ENCODE measurements at places on chromosomes 3 and 15. TPM values are rescaled to one million over a fixed set of nuclear protein-coding genes. Genes with fewer than 3 reads are reported as not detected.

- DNase-seq, result no peak
Observed at GRCh38 chr3:101119535-101119934, 126.3 kb upstream of the ABI3BP start.

- DNase-seq, result no peak
Observed at GRCh38 chr3:112974178-112974517, 755 bp downstream of the CD200R1 start.

DNA sequence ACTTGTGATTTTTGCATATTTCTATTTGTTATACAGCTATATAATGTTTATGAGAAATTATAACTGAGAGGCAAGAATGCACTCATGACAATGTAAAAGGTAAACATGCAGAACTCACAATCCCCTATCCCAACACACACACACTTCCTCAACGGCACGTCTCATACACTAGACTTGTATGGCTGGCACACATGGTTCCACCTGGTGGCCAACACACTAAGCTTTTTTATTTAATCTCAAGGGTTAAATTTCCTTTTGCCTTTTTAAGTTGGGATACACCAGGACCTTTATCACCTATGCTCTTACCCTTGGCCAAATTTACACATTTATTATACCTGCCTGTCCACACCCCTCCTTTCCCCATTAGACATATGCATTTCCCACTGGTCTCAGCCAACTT is 88.6 kb upstream of the PSMD6 start:
- DNase-seq, result no peak

DNA sequence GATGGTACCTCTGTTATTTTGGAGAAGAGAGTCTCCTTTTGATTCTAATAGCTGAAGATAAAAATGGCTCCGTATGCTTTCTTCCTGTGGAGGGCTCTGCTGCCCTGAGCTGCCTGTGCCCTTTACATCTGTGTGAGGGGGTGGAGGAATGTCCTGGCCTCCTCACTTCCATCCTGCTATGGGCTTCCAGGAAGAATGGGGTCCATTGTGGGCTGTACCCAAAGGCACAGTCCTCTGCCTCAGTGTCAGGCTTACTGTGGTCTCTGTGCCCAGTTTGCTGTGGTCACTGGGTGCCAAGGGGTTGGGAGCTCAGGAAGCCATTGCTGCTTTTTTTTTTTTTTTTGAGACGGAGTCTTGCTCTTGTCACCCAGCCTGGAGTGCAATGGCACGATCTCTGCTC is 14.4 kb downstream of the DAG1 start:
- DNase-seq, result no peak

GRCh38 chr3:194273743-194274310 is 77.3 kb downstream of the CPN2 start:
- no peak for DNase-seq

DNA sequence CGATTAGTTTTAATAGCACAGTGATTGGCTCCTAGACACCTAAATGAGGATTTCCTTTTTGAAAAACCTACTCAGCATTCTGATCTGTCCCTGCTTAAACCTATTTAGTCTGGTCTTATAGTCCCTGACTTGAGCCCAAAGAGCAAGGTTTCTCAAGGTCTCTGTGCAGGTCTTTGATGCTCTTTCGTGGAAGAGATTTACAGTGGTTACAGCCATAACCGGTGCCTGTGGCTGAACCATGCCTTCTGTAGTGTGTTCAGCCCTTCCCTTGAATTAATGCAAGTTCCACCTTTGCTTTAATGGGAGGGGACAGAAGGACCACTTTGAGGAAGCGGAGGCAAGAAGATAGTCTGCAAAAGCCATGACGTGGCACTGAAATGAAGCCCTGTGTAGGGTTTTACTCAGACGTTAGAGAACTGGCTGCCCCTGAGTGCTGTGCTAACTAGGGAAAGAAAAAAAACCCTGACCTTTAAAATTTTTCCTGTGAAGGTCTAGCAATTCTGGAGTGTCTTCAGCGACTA is 43.0 kb downstream of the ZBTB38 start:
- DNase-seq, result peak; percentile 38

- DNase-seq, result no peak
Observed at GRCh38 chr3:124483915-124484470, 246.3 kb upstream of the UMPS start.

DNA sequence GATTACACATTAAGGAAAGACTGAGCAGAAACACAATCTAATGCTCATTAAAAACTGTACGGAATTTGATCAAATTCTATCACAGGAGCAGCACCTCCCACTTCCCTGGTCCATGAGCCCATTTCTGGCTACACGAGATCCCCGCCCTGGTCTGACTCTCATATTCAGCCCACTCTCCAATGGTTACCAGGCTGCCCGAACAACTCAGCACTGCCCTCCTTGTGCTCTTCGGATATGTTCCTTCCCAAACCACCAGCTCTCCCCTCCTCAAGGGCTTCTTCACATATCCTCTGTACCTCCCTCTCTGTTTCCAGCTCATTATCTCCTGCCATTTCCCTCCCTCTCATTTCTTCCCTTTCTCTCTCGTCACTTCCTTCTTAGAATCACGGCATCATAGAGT is 180.5 kb downstream of the RSL24D1 start:
- no peak for DNase-seq

DNA sequence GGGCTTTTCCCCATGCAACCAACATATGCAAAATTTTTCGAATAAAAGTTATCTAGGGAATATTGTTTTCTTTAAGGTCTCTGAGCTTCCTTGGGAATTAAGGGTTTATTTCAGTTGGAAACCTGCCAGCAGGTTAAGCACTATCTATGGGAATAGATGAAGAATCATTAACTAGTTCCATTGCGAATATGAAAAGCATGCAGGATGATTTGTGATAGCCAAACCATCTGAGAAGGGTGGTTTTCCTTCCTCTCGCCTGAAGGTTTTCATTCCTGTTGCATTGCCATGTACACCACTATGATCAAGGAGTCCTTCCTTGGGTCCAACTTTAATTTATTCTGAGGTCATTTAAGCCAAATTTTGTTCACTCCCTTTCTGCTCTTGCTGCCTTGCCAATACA is 184.9 kb downstream of the NR2F2 start:
- no peak for DNase-seq

The STRA6 gene
- not detected for polyA plus RNA-seq

GRCh38 chr3:80051602-80051962 is 283.8 kb upstream of the ROBO1 start:
- no peak for DNase-seq

DNA sequence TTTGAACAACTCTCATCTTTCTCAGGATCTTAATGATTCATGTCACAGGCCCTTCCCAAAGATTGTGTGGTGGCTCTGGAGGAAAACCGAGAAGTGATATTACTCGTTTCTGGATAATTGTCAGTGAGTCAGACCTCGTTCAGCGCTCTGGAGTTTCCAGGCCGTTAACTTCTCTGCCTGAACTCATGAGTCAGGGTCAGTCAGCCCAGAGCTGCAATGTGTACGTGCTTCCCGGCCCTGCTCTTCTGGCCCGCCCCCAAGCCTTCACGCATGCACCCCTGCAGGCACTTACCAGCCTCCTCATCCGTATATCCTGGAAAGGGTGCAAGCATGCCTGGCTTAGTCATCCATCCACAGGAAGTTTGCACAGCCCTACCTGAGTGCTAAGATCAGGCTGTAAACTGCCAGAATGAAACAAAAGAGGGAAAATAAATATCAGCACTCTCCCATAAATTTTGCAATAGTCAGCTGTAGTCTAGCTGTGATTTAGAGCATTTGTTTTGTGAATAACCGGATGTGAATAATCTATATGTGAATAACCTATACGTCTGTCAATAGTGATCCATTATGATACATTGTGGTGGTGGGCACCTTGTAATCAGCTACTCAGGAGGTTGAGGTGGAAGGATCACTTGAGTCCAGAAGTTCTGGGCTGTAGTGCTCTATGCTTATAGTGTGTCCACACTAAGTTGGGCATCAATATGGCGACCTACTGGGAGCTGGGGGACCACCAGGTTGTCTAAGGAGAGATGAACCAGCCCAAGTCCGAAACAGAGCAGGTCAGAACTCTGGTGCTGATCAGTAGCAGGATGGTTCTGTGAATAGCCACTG is 35.3 kb upstream of the SEMA4B start:
- peak; percentile 84 for DNase-seq

The PEAK1 gene
- 0.85 TPM for polyA plus RNA-seq

The CHRNA7 gene
- 1.3 TPM for polyA plus RNA-seq
